H9 (cell line): ENCODE measurements at places on chromosomes 11 and 22. TPM values are rescaled to one million over a fixed set of nuclear protein-coding genes. Genes with fewer than 3 reads are reported as not detected.

- H3K4me1 ChIP-seq: no peaks in the 10 kb centered on the region
- H3K36me3 ChIP-seq: no peaks in the 10 kb centered on the region
- no peak for DNase-seq
- H3K27me3 ChIP-seq: no peaks in the 10 kb centered on the region
- H3K4me3 ChIP-seq: no peak overlapping the region
Observed at GRCh38 chr11:26730414-26731083, 8.7 kb upstream of the SLC5A12 start.

- peaks cover 6% of the 10 kb centered on the region; the same call in 1 of the 2 replicates for H3K4me1 ChIP-seq
- H3K4me3 ChIP-seq: no peak overlapping the region
- H3K27me3 ChIP-seq: no peaks in the 10 kb centered on the region; the same call in 1 of the 2 replicates
- H3K36me3 ChIP-seq: peaks cover 7% of the 10 kb centered on the region; the same call in 2 of the 3 replicates
- peak; percentile 15 for DNase-seq
- no peak overlapping the region for H3K27ac ChIP-seq
Observed at GRCh38 chr11:45149483-45150056, 3.1 kb downstream of the PRDM11 start.

DNA sequence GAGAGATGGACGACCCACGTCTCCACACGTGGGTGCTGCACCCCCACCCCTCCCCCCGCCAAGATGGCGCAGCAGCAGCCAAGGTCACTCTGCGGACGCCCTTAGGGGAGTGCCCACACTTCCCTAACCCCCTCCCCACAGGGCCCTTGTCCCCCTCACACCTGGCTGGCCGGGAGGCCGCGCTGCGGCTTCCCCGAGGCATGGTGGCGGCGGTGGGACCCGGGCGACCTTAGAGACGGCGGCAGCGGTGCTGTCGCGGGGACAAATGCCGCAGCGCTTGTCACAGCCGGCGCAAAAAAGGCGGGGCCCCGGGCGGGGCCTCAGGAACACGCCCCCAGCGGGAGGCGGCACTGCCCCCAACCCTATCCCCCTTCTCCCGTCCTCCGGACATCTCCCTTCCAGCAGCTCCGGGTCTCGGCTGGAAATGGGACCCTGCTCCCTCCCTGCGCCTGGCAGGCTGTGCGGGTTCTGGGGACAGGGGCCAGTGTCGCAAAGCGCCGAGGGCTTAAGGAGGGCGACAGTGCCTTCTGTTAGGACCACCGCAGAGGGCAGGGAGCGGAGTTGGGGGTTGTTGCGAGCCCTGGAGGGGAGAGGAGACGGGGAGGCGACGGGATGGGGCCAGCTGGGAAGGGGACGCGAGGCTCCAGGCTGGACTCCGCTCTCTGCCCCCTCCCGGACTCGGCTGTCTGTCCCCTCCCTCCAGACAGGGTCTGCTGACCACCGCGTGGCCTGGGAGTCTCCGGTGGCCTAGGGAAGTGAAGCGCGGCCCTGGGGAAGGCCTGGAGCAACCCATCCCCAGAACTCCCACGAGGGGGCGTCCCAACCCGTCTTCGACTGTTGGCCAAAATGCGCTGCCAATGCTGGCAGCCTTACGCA is at the start of gene CHCHD10:
Gene CHCHD10 (minus strand): TSS at position 300 of the 876 bp plus-strand sequence. CDS start 98 bp downstream, at position 202.
- peak within 1 kb of the TSS; percentile 74 for H3K4me3 ChIP-seq
- peaks cover 6% of the 10 kb centered on the region; the same call in 1 of the 2 replicates for H3K27me3 ChIP-seq
- no peak within 1 kb of the TSS for H3K27ac ChIP-seq
- H3K36me3 ChIP-seq: peaks cover 7% of the 10 kb centered on the region; the same call in 2 of the 3 replicates

DNA sequence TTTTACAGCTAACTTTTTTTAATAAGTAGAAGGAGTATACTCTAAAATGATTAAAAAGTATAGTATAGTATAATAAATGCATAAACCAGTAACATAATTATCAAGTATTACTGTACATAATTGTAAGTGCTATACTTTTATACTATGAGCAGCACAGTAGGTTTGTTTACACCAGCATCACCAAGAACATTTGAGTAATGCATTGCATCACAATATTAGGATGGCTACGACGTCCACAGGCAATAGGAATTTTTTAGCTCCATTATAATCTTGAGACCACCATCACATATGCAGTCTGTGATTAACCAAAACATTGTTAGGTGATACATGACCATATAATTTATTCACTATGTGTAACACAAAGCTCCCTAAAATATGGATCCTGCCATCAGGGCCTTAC is 20.4 kb downstream of the RNF141 start:
- H3K27ac ChIP-seq: no peak overlapping the region
- no peak overlapping the region for H3K4me3 ChIP-seq
- no peaks in the 10 kb centered on the region for H3K4me1 ChIP-seq
- DNase-seq: no peak

GRCh38 chr11:8018484-8019313 is 31.6 kb downstream of the EIF3F start:
- no peak overlapping the region for H3K27ac ChIP-seq
- H3K4me1 ChIP-seq: peaks cover 5% of the 10 kb centered on the region
- peak overlapping the region; percentile 65 for H3K4me3 ChIP-seq
- no peaks in the 10 kb centered on the region; the same call in 2 of the 3 replicates for H3K36me3 ChIP-seq
- H3K27me3 ChIP-seq: peaks cover 30% of the 10 kb centered on the region
- peak; percentile 87 for DNase-seq

DNA sequence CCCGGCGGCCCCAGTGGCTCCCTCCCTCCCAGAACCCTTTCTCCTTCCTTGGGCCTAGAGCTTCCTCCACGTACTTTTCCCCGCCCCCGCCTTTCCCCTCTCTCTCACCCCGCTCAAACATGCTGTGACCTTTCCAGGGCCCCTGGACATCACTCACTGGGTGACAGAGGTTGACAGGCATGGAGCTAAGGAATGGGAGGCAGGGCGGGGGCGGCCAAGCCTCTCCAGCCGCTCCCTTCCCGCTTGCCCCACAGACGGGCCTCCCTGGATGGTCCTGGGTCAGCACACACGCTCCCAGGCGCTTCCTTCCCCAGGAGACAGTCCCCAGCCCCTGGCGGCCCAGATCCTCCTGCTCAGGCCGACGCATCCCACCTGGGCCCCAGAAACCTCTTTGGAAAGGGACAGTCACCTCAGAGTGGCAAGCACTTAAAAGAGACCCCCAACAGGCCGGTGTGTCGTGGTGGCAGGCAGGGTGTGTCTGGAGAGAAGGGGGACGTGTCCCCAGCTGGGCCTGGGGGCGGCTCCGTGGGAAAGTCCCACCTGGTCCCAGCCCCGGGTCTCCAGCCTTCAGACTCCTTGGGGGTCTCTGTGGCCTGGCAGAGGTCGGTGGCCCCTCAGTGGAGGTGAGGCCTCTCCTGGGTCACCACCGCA is 8.8 kb downstream of the H19 start:
- H3K36me3 ChIP-seq: no peaks in the 10 kb centered on the region
- DNase-seq: no peak
- H3K4me1 ChIP-seq: no peaks in the 10 kb centered on the region
- H3K4me3 ChIP-seq: no peak overlapping the region
- no peak overlapping the region for H3K27ac ChIP-seq

DNA sequence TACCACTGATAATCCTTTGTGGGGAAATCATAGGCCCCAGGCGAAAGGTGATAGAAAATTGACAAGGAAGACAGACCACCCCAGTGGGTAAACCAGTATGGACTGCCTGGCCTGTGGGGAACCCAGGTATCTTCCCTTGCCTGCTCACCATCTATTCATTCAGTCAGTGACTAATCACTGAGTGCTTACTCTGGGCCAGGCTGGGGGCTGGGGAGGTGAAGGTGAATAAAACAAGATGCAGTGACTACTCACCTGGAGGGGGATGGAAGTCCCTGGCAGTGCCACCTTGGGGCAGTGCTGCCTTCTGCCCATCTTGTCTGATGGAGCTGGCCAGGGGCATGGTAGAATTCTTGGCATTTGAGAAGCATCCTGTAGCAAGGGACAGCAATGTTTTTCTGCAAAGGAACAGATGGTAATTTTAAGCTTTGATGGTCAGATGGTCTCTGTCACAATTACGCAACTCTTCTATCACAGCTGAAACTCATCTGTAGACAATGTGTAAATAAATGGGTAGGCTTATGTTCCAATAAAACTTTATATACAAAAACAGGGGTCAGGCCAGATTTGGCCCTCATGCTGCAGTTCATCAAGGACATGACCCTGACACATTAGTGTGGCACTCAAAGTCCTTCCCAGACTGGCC is 4.6 kb downstream of the ISX start:
- no peak overlapping the region for H3K27ac ChIP-seq
- DNase-seq: no peak
- no peaks in the 10 kb centered on the region for H3K36me3 ChIP-seq
- no peak overlapping the region for H3K4me3 ChIP-seq
- H3K4me1 ChIP-seq: no peaks in the 10 kb centered on the region

DNA sequence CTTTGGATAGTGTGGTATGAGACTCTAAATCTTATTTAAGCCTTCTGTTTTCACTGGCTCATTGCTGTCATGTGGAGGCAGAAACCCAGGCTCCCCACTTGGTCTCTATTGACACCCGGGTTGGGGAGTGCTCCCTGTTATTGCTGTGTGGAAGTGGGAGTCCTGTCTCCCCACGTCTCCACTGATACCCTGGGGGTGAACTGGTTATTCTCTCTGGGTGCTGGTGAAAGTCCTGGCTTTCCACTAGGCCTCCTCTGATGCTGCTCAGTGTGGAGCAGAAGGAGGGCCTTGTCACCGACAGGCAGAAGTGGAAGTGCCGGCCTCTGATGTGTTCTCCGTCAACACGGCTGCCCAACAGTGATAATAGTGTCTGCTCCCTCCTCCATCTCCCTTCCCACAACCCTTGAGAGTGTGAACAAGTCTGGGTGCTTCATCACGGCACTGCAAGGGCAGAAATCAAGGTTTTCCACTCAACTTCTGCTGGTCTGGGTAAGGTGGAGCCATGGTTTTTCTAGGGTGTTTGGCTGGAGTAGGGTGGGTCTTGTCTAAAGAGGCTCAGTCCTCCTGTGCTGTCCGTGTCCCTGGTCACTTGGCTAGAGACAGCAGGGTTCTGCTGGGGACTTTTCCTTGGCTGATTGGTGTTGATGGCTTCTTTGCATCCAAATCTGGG is 240.7 kb upstream of the B3GAT1 start:
- no peaks in the 10 kb centered on the region for H3K36me3 ChIP-seq
- H3K27me3 ChIP-seq: no peaks in the 10 kb centered on the region

DNA sequence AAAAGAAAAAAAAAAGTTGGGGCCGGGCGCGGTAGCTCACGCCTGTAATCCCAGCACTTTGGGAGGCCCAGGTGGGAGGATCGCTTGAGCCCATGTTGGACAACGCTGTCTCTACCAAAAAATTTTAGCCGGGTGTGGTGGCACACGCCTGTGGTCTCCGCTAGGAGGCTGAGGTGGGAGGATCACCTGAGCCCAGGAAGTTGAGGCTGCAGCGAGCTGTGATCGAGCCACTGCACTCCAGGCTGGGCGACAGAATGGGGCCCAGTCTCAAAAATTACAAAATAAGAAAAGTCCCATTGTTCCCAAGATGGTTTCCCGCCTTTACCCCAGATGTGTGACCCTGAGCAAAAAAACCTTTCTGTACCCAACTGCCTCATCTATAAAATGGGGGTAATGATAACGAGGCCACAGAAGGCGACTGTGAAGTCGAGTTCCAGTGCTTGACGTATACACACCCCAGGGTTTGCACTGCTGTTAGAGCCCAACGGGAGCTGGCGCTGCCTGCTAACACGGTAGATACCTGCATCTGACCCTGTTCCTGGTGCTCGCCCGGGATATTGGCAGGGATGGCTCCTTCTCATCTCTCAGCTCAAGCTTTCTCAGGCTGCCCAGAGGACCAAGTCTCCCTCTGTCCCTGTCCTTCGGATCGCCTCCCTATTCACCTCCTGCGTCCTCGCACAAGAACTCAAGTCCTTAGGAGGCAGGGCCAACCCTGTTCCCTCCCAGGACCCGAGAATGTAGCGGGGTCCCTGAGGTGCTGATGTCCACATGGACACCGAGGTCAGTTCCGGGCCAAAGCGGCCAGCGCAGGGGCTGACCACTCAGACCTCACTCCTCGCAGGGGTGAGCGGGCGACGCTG is 1.1 kb upstream of the RPLP2 start:
- no peak overlapping the region for H3K27ac ChIP-seq
- peak overlapping the region; percentile 91 for H3K4me3 ChIP-seq
- no peaks in the 10 kb centered on the region for H3K4me1 ChIP-seq
- no peaks in the 10 kb centered on the region for H3K27me3 ChIP-seq

- no peak overlapping the region for H3K27ac ChIP-seq
- no peak for DNase-seq
Observed at GRCh38 chr11:85845124-85845631, 10.0 kb upstream of the CCDC83 start.

DNA sequence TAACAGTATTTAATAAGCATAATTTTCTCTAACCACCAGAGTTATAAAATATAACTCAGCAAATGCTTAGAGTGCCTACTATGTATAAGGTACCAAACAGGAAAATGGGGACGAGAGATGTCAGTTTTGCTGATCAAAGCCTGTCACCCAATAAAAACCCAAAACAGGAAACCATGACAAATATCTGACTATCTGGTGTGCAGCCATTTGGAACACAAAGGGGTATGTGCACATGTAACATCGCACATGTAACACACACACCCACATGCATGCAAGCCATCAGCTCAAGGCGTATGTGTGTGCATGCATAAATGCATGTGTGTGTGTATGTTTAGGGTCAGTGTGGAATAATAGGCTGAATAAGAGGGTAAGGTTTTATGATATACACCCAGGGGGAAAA is 64.2 kb downstream of the PRR5L start:
- no peaks in the 10 kb centered on the region for H3K36me3 ChIP-seq
- no peak overlapping the region for H3K4me3 ChIP-seq
- no peaks in the 10 kb centered on the region for H3K27me3 ChIP-seq
- no peak overlapping the region for H3K27ac ChIP-seq
- no peak for DNase-seq

DNA sequence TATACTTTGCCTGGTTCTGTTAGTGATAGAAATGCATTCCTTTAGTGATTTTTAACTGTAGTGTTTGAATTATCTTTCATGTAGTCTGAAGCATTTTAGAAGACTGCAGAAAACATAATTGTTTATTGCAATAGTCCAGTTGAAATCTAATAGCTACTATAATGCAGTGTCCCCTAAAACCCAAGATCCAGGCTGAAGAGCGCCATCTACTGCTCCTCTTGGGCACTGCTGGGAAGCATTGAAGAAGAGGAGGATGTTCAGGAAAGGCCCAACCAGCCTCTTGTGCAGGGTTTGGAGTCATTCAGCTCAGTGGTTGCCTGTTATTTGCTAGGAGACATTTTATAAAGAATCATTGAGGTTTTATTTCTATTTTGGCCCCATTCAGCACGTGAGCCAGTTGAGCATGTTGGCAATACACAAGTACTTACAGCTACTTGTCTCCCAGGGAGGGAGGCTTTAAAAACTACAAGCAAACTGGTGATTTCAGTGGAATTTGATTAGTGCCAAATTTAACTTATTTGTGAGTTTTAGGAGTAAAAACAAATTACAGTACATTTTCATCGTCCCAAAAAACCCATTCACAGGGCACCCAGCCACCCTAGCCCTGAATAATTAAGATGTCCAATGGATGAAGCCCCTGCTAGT is 74.9 kb upstream of the HORMAD2 start:
- H3K27me3 ChIP-seq: no peaks in the 10 kb centered on the region
- DNase-seq: peak; percentile 58
- no peak overlapping the region for H3K27ac ChIP-seq

Gene BTG4
- total RNA-seq: not detected in 2 replicates

Gene TP53AIP1
- not detected in 2 replicates for total RNA-seq

Gene IRAG1
- total RNA-seq: 2.4 and 3.3 TPM in 2 replicates

Gene MS4A6E
- total RNA-seq: not detected in 2 replicates
